ENCODE measurements at places on chromosomes 3 and 15.
A peak's percentile ranks its signal among the peaks of the same experiment; 100 is the strongest.

DNA sequence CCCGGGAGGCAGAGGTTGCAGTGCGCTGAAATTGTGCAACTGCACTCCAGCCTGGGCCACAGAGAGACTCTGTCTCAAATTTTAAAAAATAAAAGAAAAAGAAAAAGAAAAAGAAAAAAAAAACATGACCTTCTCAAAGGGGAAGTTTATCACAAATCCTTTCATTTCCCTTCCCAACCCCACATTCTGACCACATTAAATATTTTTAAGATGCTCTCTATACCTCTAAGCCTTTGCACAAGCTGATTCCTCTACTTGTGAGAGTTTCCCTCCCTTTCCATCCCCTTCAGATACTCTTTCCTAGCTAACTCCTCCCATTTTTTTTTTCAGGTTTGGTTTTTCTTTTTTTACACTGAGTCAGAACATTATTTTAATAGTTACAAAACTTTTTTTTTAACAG, 4.0 kb downstream of the HIGD1A start:
- no peak for DNase-seq

DNA sequence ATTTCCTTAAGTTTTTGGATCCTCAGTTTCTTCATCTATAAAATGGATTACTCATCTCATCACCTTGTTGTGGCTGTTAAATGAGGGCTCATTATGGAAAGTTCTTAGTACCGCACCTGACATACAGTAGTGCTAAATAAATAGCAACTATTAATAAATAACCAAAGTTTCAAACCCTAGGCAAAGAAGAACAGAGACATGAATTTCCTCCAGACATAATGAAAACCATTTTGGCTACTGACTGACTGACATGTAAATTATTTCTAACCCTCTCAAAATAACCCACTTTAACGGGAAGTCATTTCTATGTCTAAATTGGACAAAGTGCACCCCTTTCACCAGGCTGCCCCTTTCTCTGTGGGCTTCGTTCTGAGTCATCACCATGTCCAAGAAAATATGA, 17.4 kb upstream of the KLHL6 start:
- no peak for DNase-seq

- DNase-seq = no peak
Measured at GRCh38 chr3:146747051-146747450, 141.9 kb upstream of the PLSCR5 start.

DNA sequence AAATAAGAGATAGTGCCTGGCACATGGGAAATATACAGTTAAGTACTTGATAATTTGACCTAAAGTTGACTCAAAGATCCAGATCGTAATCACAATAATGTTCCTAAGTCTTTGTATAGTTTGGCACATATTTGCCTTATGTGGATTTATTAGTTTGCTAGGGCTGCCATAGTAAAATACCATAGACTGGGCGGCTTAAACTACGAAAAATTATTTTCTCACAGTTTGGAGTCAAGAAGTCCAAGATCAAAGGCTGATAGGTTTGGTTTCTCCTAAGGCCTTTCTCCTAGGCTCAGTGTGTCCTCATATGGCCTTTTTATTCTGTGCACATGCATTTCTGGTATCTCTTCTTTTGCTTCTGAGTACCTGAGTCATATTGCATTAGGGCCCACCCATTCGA, 453.7 kb downstream of the NAALADL2 start:
- peak; percentile 46 for DNase-seq

GRCh38 chr3:127483902-127484591, 106.5 kb downstream of the TPRA1 start:
- no peak for DNase-seq

GRCh38 chr15:90402223-90402622, 14.2 kb downstream of the IQGAP1 start:
- peak; percentile 79 for DNase-seq

DNA sequence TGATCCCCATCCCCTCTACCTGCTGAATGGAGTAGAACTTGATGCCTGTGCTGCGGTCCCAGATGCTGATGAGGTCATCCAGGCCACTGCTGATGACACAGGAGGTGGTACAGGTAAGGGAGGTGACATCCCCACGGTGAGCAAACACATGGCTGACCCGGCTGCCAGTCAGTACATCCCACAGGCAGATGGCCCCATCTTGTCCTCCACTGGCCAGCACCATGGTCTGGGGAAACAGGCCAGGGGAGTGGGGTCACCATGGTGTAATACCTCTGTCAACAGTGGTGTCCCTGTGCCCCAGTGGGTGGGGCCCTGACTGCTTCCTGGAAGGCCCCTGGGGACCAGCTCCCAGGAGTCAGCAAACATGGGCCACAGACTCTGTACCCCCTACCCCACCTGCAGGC, 33.3 kb downstream of the PTPN23 start:
- DNase-seq = no peak

DNA sequence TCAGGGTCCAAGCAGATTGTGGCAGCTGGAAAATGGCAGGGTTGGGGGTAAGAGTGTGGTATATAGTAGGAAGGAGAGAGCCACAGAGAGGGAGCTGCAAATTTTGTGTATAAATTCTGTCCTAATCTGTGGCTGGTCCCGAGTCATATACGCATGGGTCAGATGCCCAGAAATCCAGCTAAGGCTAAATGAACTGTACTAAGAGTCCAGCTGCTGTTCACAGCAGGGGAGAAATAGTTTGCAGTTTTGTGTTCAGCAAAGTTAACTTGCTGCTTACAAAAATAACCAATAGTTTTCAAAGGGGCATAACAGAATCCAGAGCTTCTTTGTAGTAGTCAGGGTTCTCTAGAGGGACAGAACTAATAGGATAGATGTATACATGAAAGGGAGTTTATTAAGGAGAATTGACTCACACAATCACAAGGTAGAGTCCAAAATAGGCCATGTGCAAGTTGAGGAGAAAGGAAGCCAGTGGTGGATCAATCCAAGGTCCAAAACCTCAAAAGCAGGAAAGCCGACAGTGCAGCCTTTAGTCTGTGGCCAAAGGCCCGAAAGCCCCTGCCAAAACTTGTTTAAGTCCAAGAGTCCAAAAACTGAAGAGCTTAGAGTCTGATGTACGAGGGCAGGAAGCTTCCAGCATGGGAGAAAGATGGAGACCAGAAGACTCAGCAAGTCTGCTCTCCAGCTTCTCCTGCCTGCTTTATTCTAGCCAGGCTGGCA, 146.1 kb upstream of the KBTBD8 start:
- DNase-seq = no peak

DNA sequence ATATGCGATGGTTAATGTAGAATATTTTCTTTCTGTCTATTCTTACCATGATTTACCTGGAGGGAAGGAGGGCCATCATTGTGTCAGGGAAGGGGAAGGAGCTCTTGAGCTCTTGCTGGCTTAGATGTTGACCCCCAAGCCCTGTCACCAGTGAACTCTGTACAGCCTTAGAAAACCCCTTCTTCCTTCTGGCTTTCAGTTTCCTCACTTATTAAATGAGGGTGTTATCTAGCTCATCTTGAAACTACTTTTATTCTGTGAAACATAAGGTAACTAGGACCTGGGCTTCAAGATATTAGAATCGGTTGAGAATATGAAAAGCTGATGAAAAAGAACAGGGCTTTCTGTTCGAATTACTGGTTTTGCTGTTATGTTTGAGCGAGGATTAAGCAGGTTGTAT, 25.1 kb upstream of the UTS2B start:
- no peak for DNase-seq

DNA sequence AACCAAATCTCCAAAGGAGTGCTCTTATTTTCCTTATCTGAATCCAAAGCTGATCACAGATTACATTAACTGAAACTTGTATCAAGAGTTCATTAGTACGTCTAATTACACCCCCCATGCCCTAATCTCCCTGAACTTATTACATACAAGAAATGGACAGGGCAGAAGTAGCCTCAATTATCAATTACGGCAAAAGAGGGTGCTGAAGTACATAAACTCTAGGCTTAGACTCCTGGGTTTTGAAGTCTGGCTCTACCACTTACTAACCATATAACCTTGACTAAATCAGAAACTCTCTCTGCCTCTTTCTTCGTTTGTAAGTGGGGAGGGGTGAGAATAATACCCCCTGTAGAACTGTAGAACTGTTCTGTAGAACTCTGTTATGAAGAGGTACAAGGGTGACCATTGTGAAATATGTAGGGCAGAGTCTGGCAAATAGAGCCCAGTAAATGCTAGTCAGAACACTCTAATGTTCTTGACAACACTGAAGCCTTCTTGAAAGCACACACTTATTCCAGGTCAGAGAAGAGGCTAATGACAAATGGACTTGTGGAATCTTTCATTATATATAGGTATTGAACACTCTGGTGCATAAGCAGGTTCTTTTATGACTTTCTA, 19.6 kb upstream of the OR5K4 start:
- peak; percentile 65 for DNase-seq

DNA sequence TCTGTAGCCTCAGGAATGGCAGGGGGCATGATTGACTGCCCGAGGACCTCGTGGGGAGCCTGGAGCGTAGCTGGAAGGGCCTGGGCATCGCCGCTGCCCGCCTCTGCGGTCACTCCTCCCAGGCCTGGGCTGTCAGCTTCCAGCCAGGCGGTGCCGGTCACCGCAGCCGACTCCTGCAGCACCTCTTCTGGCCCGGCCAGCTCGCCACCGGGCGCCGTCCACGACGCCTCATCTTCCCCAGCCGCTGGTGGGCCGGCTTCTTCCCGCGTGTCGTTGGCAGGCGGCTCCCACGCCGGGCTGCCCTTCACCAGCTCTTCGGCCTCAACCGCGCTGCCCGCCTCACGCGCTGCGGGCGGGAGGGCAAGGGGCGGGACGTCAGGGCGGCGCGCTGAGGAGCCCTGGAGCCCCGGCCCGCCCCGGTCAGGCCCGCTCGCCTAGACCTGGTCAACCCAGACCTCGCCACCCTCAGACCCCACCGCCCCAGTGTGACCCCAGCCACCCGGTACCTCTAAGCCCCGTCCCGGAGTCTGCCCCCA, 1.0 kb downstream of the CSPG5 start:
- no peak for DNase-seq

GRCh38 chr15:67744331-67745072, 80.8 kb upstream of the SKOR1 start:
- no peak for DNase-seq

DNA sequence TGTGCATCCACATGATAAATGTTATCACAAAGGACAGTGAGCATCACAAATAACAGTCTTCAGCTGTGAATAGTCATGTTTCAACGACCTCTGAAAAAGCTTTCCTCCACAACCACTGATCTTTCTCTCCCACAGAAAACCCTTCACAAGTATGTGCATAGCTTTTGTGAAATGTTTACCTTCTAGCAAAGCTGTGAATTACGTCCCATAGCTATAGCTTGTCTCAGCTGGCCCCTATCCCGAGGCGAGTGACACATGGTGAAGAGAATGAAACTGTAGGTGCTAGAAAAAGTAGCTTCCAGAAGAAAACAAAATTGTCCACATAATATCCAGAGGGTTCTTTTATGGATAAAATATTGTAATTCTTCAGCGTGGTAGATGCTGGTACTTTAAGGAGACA, 182.0 kb downstream of the FGF12 start:
- DNase-seq = peak; percentile 74
